Upper lobe of right lung (tissue), 1 donor: ENCODE measurements at places on chromosomes 1 and 21. TPM values are rescaled to one million over a fixed set of nuclear protein-coding genes. Genes with fewer than 3 reads are reported as not detected.
A peak's percentile ranks its signal among the peaks of the same experiment; 100 is the strongest.

GRCh38 chr1:39269791-39270342, 65.4 kb downstream of the MACF1 start:
- DNase-seq: no peak

DNA sequence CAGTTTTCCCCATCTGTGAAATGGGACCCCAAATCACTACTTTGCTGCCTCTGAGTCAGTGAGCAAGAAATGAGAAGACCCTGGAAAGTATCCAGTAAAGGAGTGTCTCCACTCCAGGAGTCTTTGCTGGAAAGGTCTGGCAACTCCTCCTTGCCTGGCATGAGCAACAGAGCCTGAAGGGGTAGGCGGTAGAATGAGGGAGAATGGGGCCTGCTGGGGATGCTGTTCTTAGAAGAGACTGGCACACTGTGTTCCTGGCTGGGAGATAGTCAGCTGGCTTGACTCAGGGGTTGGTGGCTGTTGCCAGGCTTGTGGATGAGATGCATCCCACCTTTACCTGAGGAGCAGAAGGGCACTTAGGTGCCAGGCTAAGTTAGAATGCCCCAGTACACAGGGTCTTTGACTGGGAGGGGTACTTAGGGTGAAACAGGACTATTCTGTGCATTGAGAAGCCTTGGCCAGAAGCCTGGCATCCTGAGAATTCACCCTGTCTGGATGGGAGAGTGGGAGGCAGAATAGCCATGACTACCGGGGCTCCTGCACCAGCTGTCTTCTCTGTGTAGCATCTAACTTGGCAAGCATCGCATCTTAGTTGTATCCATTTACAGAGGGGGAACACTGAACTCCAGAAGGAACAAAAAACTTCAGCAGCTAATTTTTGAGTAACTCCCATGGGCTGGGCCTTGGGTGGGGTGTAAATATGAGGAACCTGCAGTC, 2.5 kb downstream of the MFSD2A start:
- DNase-seq: no peak

- DNase-seq: no peak
Observed at GRCh38 chr1:218024211-218024720, 260.8 kb upstream of the RRP15 start.

DNA sequence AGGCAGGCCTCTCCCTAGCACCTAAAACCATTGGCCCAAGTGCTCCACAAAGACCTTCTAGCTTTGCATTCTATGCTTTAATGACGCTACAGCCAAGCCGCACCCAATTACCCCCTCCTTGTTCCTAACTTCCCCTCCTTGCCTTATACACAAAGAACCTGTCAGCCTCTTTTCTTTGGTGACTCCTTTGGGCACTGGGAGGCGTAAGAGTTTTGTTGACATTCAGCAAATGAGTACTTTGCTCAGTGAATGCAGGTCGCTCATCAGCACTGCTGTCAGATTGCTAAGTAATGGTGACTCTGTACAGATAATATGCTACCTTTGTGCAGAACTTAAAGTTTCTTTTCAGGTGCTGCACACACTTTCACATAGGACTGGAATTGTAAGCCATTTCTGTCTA, 187.6 kb upstream of the FAM78B start:
- DNase-seq: no peak

DNA sequence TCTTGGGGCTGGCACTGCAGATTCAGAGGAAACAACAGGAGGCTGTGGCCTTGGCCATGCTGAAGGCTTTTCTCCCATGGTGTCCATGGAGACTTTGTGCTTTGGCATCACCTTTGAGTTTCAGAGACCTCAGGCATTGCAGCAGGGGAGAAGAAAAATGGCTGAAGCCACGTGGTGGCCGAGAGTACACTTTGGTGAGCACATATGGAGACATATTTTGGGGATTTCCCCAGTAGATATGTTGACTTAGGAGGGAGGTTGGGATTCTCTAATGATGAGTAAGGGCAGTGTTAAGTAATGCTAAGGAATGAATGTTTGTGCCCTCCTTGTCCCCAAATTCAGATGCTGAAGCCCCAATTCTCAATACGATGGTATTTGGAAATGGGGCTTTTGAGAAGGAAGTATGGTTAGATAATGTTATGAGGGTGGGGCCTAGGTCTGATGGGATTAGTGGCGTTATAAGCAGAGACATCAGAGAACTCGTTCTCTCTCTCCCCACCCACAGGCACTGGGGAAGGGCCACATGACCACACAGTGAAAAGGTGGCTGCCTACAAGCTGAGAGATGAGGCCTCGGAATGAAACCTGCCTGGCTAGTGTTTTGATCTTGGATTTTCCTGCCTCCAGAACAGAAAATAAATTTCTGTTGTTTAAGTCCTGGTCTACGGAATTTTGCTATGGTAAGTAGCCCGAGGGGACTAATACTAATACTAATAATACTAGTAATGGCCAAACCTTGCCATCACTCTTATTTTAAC, 98.6 kb downstream of the TBX19 start:
- DNase-seq: no peak

DNA sequence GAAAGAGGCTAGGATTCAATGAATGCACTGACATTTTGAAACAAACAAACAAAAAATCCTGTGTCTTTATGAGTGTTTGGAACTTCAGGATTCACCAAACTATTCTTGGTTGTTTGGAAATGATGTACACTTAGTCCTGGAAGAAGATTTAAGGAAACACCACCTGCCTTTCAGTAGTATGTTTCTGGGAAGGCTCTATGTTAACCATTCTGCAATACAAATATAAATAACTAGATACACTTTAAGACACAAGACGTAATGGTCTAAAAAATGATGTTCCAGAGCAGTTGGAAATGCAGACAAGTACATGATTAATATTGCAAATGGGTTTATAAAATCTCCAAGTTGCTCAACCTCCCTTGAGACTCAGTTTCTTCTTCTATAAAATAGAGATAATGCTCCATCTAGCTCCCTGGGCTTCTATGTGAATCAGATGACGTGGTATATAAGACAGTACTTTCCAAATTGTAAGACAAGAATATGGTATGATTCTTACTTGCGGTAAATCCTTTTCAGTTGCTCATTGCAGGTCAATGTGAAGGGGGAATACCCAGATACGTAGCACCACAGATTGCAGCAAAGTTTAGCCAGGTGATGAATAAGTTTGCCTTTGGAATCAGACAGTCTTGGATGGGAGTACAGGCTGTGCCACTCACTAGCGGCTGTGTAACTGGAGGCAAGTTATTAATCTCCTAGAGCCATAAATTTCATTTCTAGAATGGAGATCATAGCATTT, 224.8 kb upstream of the SGIP1 start:
- no peak for DNase-seq

DNA sequence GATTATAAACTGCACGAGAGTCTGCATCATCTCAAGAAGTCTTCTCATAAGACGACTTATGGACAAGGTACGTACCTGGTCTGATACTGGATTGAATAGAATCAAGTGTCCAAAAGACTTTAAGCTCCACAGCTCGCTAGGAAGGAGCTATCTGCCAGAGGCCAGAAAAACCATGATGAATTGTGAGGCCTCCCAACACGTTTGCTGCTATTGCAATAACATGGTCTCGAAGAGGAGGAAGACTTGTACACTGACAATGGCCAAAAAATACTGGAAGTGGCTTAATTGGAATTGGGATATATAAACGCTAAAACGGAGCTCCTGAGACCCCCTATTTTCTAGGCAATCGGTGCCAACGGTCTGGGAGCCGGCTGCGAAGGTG, 534 bp downstream of the DNAJC28 start:
- no peak for DNase-seq

DNA sequence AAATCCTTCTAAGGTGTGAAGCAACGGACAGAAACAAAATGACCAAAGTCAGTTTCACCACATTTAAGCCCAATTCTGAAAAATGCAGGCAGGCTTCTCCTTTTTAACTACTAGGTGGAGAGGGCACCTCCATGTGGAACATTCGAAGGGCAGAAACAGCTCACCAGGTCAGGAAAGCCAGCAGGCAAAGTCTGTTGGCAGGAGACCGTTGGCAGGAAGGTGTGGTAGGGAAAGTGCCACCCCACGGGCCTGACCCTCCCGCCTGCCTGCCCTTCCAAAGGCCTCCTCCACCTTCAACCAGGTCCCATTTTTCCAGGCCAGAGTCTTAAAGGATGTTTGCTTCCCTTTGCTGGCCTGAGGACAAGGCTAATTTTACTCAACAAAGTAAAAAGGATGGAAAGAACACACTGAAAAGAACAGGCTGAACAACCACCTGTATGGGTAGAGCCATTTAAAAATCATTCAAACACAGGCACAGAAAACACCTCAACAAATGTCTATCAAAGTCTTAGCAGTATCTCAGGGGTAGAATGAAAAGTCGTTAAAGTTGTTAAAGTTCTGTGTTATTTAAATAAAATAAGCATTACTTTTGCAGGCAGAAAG, 26.4 kb downstream of the CAPZB start:
- no peak for DNase-seq

GRCh38 chr1:54310439-54311328, 95.5 kb downstream of the SSBP3 start:
- DNase-seq: no peak

DNA sequence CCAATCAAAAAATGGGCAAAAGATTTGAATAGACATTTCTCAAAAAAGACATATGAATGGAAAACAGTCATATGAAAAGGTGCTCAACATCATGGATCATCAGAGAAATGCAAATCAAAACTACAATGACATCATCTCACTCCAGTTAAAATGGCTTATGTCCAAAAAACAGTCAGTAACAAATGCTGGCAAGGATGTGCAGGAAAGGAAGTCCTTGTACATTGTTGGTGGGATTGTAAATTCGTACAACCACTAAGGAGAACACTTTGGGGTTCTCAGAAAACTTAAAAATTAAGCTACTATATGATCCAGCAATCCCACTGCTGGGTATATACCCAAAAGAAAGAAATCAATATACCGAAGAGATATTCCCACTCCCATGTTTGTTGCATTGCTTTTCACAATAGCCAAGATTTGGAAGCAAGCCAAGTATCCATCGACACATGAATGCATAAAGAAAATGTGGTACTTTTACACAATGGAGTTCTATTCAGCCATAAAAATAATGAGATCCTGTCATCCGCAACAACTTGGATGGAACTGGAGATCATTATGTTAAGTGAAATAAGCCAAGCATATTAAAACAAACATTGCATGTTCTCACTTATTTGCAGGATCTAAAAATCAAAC, 17.9 kb downstream of the GBP5 start:
- DNase-seq: no peak

GRCh38 chr1:50615036-50615750, 191.9 kb upstream of the DMRTA2 start:
- no peak for DNase-seq

DNA sequence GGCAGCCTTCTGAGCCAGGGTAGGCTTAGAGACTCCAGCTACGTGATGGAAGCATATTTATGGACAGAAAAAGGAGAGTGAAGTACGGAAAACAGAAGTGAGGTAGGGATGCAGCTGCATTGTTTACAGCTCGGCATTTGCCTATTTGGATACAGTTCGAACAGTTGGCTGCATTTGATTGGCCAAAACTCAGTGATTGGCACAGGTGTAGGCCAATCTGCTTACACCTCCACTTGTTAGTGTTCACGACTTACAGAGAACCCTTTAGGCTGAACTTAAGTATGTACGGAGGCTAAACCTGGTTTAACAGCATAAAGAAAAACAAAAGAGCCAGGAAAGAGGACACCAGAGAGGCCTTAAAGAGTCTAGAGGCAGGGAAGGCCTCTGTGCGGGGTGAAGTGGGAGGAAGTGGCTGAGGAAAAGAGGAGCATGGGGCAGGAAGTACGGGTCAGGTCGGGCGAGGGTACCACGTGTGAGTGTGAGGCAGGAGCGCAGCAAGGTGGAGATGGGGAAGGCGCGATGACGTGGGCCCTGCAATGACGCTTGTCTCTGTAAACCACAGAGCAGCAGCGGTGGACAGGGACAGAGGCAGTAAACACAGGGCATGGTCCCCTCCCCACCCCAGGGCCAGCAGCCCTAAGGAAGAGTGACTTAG, 32.0 kb downstream of the RSPH1 start:
- DNase-seq: no peak

GRCh38 chr1:239467730-239468129, 81.4 kb downstream of the CHRM3 start:
- DNase-seq: no peak

DNA sequence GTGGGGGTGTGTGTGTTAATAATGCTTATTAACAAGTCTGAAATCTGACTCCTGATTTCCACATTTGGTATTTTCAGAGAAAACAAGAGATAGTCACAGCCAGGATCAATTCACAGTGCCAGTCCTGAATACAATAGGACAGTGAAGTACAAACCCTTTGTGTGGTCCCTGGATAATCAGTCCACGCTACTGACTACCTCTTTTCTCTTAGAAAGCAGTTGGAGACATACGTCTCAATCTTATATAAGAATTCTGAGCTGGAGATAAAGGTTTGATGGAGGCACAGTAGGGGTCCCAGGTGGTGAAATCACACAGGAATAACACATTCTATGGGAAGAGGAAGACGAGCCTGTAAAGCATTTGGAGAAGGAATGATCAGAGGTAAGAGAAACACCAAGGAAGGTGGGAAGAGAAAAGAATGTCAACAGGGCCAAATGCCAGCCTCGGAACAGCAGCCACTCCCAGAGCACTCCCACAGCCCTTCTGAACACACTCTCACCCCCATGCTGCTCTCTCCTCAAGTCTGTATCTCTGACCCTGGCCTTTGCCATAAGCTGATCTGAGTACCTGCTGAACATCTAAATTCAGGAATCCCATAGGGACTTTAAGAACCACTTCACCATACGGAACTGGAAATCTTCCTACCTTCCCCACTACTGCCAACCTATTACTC, 48.6 kb downstream of the TRAF5 start:
- no peak for DNase-seq

GRCh38 chr1:161872506-161872905, 106.4 kb downstream of the ATF6 start:
- DNase-seq: no peak

DNA sequence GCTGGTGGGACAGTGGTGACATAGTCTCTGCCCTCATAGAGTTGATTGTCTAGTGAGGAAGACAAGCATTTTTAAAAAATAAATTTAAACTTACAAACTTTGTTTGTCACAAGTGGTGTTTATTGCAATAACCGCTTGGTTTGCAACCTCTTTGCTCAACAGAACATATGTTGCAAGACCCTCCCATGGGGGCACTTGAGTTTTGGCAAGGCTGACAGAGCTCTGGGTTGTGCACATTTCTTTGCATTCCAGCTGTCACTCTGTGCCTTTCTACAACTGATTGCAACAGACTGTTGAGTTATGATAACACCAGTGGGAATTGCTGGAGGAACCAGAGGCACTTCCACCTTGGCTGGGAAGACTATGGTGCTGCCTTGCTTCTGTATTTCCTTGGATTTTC, 58.4 kb downstream of the LAMC2 start:
- peak; percentile 70 for DNase-seq

DNA sequence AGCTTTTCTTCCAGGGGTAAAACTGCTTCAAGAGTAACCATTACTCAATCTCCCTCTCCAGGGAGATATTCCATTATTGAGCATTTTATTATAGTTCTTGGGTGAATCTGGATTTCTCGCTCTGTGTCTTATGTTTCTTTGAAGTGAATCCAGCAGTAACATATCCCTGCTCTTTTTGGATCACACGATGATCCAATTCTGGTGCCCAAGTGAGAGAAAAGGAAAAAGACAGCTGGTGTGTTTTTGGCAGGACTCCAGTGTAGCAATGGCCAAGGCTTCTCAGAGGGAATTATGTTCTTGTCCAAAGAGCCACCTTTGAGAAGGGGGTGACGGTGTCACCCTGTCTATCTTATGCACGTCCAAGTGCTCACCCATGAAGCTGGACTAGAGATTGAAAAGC, 140.3 kb upstream of the ERRFI1 start:
- DNase-seq: no peak

GRCh38 chr1:78561856-78562255, 58.4 kb upstream of the IFI44L start:
- DNase-seq: no peak

AKNAD1 gene
- 0.67 TPM for total RNA-seq

PTGER3 gene
- 2.7 TPM for total RNA-seq

SLC25A34 gene
- total RNA-seq: 3.0 TPM

CHI3L1 gene
- total RNA-seq: 85.1 TPM
